ENCODE measurements at places on chromosomes 1 and 21. TPM values are rescaled to one million over a fixed set of nuclear protein-coding genes. Genes with fewer than 3 reads are reported as not detected.

- H3K36me3 ChIP-seq: peaks cover 10% of the 10 kb centered on the region
- H3K4me1 ChIP-seq: peaks cover 69% of the 10 kb centered on the region
- no peaks in the 10 kb centered on the region for H3K27me3 ChIP-seq
- no peak for DNase-seq
- H3K4me3 ChIP-seq: peak overlapping the region; percentile 57
- H3K27ac ChIP-seq: peak overlapping the region; percentile 82
Measured at GRCh38 chr1:160429702-160430535, 29.6 kb downstream of the VANGL2 start.

- peaks cover 15% of the 10 kb centered on the region for H3K4me1 ChIP-seq
- H3K36me3 ChIP-seq: peaks cover 2% of the 10 kb centered on the region
- no peak overlapping the region for H3K27ac ChIP-seq
- no peaks in the 10 kb centered on the region for H3K27me3 ChIP-seq
- no peak for DNase-seq
- H3K4me3 ChIP-seq: no peak overlapping the region
Measured at GRCh38 chr21:43739621-43740435, 20.9 kb downstream of the PDXK start.

DNA sequence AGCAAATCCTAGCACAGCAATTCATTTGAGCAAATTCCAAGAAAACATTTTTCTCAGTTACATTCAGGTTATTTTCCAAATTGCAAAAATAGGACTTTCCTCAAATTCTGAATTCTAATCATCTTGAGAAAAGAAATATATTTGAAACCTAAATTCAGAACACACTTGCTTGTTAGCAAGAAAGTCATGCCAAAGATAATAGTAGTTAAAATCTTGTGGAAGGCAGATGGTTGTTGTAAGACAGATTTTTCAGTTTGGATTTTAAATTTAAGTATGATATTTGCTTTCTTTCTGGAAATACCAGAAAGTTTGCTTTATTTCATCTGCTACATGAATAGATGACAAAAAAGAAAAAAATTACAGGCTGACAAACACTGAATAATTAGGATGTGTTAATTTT is 29.1 kb downstream of the SNX7 start:
- H3K27me3 ChIP-seq: no peaks in the 10 kb centered on the region
- no peak overlapping the region for H3K4me3 ChIP-seq
- no peaks in the 10 kb centered on the region for H3K4me1 ChIP-seq
- no peak overlapping the region for H3K27ac ChIP-seq

Gene MTARC1
- not detected for total RNA-seq

- H3K27ac ChIP-seq: no peak within 1 kb of the TSS
- peaks cover 39% of the 10 kb centered on the region for H3K4me1 ChIP-seq
- no peaks in the 10 kb centered on the region for H3K27me3 ChIP-seq
- peak within 1 kb of the TSS; percentile 93 for H3K4me3 ChIP-seq
Measured at GRCh38 chr1:40665335-40666171, at the start of gene RIMS3. Gene RIMS3 (minus strand): TSS chr1:40665682. CDS start chr1:40641925, 23,757 bp downstream.
